ENCODE measurements at places on chromosomes 16 and 17.

GRCh38 chr17:48626245-48627117 lies at the start of gene HOXB9:
Gene HOXB9, minus strand, starts transcription at chr17:48626358. Its CDS starts 89 bp downstream, at chr17:48626269.
- no peak for DNase-seq

DNA sequence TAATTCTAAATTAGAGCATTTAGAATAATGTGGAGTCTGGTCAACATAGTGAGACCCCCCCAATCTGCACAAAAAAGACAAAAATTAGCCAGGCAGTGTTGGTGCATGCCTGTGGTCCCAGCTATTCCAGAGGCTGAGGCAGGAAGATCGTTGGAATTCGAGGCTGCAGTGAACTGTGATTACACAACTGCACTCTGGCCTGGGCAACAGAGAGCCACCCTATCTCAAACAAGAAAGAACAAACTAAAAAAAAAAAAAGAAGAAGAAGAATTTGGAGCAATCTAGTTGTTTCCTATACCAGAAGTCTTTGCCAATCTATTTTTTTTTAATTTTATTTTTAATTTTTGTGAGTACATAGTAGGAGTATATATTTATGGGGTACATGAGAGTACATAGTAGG lies 6.0 kb downstream of the CETP start:
- no peak for DNase-seq

DNA sequence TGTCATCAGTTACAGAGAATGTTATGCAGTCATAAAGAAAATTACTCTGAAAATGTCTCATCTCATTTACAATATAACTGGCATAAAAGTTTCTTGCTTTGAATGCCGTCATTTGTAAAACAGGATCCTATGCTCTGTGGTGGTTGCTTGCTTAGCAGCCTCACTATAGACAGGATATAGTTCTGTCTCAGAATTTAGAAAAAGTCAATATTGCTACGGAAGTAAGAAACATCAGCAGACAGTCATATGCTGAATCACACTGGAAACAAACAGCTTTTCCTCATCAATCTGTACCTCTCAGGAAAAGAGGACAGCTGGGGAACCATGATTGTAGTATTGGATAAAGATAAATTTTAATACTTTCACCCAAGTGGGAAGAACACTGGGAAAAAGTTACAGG lies 105.5 kb downstream of the MYO1D start:
- DNase-seq, result no peak

GRCh38 chr16:65991149-65991701 lies 375.3 kb upstream of the CDH5 start:
- DNase-seq, result no peak

- DNase-seq, result no peak
Observed at GRCh38 chr16:79599837-79600637, 500 bp downstream of the MAF start.

DNA sequence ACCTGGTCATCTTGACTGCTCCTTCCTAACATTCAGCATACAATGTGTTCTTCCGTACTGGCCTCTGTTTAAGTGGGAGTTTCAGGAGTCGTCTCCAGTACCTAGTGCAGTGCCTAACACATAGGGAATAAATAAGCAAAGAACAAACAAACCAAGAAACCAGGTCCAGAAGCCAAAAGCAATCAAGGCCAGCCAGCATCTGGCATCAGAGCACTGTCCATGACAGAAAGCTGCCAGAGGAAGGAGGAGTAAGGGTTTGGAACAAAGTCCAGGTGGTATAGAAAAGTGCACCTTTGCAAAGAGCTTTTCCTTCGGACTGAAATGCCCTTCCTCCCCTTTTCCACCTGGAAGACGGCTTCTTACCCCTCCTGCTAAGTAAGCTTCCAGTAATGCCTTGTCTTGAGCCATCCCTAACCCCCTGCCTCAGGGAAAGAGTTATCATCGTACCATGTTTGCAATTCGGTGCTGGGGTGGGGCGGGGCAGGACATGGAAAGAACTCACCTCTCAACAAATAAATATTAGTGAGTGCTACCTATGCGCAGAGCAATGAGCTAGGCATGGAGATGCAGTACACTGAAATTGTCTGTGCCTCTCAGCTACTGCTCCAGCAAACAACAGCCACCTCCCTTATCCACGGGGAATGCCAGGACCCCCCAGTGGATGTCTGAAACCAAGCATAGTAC lies 47.6 kb downstream of the C17orf67 start:
- DNase-seq, result no peak

DNA sequence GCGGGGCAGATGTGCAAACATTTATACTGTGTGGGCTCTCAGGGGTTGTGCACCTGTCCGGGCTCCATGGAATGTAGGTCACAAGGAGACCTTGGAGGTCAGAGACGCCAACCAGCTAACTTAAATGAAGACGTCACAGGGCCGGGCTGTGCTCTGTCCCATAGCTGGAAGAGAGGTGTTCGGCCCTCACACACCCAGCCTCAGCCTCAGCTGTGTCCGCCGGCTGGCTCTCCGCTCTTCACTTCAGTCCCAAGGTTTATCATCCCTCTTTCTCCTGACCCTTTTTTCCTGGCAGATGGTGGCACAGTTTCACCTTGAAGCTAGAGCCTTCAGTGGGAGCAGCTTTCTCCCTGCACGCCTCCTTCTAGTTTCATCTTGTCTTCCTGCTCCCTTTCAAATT lies 6.0 kb upstream of the RBFOX3 start:
- no peak for DNase-seq

DNA sequence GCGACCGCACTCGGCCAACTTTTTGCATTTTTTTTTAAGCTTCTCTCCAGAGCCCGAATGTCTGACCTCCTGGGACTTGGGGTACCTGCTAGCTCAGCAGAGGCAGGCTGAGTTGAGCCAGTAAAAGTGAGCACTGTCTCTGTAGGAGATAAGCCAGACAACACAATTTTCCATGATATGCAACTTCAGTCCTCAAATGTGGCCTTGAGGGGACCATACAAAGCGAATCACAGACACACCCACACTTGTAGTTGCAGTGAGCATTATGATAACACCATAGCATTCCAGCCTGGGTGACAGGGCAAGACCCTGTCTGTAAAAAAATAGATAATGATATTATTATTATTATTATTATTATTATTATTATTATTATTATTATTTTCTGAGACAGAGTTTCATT lies 2.6 kb downstream of the DPEP2 start:
- DNase-seq, result no peak

DNA sequence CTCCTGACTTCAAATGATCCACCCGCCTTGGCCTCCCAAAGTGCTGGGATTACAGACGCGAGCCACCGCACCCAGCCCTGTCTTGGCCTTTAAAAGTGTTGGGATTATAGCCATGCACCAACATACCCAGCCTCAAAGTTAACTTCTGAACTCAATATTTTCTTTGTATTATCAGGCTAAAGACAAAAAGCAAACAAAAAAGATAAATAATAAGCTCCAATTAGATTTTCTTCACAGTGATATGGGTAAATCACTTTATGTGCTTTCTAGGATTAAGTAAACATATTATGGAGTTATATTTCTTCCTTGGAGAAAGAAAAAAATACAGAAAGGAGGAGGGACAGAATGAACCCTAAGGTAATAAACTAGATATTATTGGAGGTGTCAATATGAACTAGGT lies 74.3 kb downstream of the FBXL20 start:
- no peak for DNase-seq

DNA sequence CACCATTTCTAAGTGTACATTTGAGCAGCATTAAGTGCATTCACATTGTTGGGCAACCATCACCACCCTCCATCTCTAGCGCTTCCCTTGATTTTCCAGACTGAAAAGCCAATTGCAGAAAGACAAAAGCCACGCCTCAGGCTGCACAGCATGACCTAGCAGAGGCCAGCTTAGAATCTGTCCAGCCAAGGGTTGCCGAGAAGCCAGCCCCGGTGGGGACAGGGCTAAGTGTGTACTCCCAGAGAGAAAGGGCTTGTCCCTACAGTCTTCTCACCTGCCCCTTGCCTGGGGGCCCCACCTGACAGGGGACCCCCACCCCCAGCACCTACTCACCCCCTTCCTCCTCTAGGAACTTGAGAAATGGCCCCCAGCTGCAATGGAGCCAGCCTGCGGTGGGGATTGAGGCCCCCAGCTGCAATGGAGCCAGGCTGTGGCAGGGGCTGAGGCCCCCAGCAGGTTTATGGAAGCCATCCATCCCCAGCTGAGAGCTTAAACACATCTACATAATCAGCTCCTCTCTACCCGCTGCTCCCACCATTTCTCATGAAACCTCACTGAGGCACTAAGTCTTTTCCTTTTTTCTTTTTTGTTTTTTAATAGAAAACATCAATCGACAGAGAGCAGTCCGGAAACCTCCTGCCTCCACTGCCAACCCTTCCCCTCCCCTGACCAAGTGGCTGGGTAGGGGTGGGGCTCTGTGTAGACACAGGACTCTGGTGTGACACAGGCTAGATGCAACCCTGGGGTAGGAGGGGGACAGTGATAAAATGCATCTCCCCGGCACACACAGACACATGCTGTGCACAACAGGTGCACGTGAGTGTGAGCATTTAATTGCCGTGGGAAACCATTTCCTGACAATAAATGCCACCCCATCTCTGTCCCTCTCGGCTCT lies 77.9 kb downstream of the CCT6B start:
- no peak for DNase-seq

DNA sequence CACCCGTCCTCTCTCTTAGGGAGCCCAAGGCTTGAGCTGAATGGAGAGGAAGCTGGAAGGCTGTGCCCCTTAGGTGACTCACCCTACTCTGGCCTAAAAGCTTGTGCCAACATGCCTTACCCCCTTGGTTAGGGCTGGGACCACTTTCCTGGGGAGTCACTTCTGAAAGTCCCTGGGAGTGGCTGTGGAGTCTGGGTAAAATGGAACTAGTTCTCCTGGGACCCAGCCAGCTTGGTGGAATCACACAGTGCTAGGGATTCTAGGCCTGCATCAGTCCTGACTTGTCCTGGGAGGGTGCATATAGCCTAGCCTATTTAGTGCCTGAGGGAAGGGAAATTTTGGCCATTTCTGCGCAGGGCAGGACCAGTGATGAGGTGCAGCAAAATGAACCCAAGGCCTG lies 10.5 kb downstream of the MMP28 start:
- DNase-seq, result no peak

GRCh38 chr16:30697264-30698138 lies 1.5 kb upstream of the SRCAP start:
- DNase-seq, result no peak

- DNase-seq, result no peak
Observed at GRCh38 chr17:75126954-75127353, 4.6 kb downstream of the NT5C start.

- DNase-seq, result no peak
Observed at GRCh38 chr16:14004031-14004728, 66.9 kb upstream of the MRTFB start.

- DNase-seq, result no peak
Observed at GRCh38 chr17:76956846-76957540, 88.8 kb downstream of the MGAT5B start.

GRCh38 chr17:38926293-38927070 lies 1.1 kb downstream of the LASP1NB start:
- DNase-seq, result peak; percentile 96

GRCh38 chr17:48928876-48929811 lies 15.5 kb downstream of the SNF8 start:
- DNase-seq, result no peak

DNA sequence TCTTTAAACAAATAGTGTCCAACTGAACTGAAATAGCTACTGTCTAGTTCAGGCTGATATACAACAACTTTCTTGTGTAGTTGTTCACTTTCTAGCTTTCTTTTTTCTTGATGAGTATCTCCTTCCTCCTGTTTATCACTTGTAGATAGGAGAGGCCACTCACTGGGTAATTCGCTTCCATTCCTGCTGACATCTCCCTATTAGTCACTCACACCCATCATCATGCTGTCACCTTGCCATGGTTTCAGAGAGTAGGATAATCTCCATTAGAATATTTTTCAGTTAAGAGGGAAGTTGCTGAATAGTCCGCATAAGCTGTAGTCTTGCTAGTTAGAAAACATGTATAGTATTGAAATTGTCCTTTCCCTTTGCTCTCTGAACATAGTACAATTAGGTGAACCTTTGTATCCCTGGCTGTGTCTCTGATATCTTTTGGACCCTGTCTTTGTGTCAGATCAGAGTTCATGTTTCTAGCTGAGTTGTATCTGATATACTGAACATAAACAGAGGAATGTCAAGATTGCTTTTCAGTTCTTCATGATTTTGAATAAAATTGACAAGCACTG lies 64.4 kb upstream of the RASL10B start:
- DNase-seq, result no peak

GRCh38 chr16:51559901-51560300 lies 408.8 kb upstream of the SALL1 start:
- DNase-seq, result no peak

DNA sequence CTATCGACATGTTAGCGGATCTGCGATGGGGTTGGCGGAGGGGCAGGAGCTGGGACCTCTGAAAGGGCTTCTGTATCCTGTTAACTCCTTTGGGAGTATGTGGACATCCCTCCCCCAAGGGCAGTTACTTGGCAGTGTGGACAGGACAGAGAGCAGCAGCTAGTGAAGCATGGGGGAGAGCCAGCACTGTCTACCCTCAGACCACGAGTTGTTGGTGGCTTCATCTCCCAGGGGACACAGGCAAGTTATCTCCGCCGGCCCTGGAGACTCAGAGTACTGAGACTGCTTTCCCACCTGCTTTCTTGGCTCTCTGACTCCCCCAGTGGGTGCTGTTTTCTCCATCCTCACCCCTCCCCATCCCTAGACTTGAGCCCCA lies 5.3 kb upstream of the GFAP start:
- no peak for DNase-seq

DNA sequence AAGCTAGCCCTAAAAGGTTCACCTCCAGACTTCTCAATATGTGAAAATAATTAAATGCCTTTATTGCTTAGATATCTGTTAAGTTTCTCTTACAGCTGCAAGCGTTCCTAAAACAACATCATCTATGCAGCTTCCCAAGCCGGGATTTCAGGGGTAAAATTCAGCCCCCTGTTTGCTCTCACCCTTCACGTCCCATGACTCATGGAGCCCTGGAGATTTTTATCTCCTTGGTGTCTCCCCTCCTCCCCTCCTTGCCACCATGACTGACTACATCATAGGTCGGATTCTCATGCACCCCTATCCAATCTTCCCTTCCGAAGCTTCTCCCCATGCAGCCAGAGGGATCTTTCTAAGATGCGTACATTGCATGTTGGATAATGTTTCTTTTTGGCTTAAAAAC lies 21.0 kb upstream of the CACNG4 start:
- no peak for DNase-seq

- no peak for DNase-seq
Observed at GRCh38 chr17:41913798-41914197, 5.0 kb downstream of the ACLY start.

- no peak for DNase-seq
Observed at GRCh38 chr17:37710344-37710886, 34.4 kb downstream of the HNF1B start.

DNA sequence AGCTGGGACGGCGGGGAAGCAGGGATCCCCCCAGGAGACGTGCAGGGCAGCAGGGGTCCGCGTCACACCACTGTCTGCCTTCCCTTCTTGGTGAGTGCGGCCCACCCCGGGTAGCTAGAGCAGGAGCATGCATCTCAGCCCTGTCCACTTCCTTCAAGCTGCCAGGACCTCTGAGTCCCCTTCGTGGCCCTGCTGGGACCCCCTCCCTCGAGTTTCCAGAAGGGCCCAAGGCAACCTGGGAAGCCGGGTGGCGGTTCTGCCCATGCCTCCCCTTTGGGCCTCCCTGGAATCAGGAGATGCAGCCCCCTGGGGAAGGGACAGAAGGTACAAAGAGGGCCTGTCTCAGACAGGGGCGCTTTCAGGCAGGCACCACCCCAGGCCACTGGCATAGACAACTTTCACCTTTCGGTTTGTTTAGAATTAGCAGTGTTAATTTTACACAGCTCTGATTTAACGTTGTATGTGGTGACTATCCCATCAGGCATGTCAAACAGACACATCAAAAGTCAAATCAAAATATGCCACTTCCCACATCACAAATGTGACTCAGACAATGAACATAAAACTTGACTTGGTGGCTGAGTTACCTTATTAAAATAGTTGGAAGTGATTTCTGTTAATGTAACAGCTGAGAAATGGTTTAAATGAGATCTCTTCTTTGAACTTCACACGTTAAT lies 94.5 kb upstream of the METRNL start:
- no peak for DNase-seq
